ENCODE measurements at places on chromosomes 1 and 21.

DNA sequence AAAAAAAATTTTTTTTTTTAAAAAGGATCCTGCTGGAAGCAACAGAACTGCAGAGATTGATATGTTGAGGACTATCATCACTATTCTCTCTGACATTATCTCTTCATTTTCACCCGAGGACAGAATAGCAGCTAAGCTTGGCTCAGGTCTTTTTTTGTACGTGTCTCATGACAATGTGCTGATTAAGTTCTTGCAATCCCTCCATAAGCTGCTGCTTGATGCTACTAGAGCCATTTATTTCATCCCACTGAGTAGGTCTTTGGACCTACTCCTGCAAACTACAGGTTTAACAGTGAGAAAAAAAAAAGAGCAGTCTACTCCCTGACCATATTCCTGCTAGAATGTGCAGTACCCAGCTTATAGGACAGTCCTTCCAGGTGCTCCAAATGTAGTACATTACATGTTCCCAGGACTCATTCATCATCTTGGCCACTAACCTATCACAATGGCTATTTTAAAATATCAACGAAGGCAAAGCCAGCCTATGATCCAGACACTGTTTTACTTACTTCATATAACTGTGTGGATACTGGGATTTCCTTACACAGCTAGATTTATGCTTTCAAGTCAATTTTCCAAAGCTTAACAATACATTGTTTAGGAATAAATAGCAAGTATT is 54.1 kb downstream of the ARHGAP29 start:
- no peak for DNase-seq

GRCh38 chr1:203860396-203861025 is 888 bp upstream of the SNRPE start:
- no peak for DNase-seq

DNA sequence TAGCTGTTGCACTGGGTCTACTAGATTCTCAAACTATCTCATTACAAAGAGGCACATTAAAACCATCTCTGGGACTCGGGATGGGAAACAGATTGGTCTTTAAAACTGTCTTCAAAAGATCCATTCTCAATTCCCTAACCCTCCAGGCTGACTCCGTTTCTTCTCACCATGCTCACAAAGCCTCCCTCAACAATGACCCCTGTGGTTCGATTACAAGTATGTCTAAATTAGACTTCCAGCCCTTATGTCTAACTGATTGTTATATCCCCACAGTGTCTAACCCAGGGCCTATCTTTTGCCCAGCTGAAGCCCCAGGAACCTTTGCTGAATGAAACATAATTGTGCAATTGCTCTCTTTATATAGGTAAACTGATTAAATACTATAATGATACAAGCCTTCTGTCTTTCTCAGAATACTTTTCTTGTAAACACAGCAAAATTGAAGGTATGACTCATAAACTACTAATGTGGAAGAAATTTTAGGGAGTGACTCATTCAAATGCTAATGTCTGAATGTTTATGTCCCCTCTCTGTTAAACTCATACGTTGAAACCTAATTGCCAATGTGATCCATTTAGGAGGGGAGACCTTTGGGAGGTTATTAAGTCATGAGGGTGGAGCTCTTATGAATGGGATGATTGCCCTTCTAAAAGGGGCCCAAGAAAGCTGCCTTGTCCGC is 65.6 kb upstream of the DAB1 start:
- DNase-seq: no peak

- DNase-seq: no peak
Observed at GRCh38 chr1:88230126-88230525, 453.9 kb upstream of the PKN2 start.

DNA sequence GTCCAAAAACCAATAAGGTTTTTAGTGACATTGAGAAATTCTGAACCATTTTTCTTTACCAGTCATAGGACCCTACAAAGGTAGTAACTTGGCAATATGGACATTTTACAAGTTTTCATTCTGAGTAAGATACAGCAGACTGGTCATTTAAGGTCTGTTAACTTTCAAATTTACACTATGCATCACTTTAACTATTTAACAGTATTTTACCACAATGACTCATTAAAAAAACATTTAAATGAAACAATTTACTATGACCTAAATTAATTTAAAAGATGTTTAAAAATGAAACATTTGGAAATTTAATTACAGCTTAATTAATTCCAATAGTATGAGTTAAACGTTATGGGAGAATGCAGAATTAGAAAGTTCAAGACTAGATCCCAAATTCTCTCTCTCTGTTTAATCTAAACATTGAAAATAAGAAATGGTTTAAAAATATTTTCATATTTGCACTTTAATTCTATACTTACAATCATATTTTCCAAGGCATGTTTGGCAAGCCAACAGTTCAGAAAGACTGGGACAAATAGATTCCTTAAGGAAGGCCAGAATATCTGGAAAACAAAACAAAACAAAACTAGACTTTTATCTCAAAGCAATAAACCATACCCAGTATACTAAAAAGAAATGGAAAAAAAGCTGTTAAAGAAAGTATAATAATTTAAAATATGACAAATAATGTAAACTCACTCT is 140.9 kb downstream of the KCNT2 start:
- no peak for DNase-seq

DNA sequence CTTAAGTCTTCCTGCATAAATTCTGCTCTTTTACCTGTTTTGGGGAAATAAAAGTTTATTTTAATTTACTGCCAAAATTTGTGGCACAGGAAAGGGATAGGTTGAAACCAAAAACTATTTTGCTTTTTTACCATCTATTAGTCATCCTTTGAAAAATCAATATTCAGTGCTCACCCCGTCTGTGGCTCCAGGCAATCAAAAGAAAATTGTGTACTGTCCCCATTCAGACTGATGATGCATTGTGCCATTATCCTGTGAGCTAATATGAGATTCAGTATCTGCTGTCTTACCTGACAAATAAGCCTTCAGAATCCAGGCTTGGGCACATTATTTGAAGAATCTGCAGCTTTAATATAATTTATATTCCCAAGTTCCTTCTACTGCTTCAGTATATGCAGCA is 650.7 kb downstream of the KIF26B start:
- no peak for DNase-seq

DNA sequence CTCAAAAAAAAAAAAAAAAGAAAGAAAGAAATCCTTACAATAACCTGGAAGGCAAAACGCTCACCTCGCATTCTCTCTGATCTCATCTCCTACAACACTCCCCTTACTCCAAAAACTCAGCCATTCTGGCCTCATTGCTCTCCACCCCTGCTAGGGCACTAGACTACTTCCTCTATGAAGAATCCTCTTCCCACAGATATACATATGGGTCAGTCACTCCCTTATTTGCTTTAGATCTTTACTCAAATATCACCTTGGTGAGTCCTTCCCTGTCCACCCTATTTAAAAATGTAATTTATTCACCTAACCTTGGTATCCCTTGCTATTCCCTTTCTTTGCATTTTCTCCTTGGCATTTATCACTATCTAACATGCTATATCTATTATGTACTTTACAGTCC is 24.6 kb upstream of the KIF1B start:
- DNase-seq: no peak

- DNase-seq: no peak
Observed at GRCh38 chr1:68379085-68379478, 70.7 kb downstream of the RPE65 start.

- DNase-seq: no peak
Observed at GRCh38 chr1:59697150-59697800, 117.5 kb upstream of the HOOK1 start.

DNA sequence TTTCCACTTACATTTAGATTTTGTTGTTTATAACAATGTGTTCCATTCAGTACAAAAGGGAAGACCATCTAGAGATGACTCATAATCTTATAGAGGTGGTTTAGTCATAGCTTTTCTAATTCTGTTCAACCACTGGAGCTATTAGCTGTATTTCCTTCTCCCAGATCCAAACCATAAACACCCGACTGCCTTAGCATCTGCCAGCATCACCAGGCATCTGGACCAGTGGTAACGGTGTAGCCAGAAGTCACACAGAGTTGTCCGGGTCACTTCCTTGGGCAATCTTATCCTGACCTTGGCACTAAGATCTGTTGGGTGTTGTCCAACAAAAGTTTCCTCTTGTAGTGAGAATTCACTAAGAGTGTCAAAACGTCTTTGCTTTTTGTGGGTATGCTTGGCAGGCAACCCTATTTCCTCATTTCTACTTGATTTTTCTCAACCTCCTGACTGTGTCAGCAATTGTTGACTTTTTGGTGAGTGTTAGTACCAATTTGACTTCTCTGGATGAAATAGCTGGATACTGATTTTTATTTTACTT is 372.1 kb upstream of the B3GALT2 start:
- no peak for DNase-seq

DNA sequence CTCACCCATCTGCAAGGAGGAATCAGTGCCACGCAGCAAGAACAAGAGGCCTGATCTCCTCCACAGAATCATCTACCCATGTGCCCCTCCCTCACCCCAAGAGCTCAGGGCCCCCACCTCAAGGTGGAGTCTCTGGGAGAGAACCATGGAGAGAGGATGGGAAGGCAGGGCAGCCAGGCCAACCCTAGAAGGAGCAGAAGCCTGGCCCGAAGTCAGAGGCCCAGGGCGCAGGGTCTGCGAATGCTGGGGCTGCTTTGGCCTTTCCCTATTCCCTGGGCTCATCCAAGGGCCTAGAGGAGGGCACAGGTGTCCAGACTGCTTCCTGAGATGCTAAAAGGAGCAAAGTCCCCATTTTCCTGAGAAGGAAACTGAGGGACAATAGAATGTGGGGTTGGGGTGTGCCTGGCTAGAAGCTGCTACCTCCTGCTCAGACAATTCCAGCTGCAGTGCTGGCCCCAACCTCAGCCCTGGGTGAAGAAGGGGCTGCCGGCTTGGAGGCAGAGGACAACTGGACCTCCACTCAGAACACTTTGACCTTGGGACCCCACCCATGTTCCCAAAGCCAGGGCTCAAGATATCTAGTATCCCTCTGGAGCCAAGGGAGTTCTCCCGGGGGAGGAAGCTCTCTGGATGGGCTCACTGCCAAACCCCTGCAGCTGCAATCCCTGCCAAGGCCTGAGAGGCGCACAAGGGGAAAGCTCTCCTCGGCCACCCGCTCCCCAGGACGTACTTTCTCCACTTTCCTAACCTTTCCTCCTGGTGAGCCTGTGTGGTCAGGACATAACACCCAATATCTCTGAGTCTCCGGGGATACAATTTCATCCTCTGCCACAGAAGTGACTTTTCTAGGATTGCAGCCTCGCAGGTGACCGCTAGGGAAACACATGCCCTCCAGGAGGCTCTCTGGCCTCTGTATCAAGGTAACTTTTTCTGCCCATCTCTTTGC is 16.6 kb upstream of the LEMD1 start:
- DNase-seq: no peak

DNA sequence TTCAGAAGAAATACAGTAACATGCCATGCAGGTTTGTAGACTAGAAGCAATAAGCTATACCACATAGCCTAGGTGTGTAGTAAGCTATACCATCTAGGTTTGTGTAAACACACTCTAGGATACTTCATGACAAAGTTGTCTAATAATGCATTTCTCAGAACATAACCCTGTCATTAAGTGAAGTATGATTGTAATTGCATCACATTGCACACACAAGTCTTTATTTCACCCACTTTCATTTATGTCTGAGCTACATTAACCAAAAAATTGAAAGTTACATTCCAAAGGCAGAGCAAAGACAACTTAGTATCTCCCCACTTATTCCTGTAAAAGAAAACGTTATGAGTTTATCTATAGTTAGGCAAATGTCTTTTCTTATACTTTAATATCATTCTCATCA is 64.5 kb upstream of the ATF3 start:
- no peak for DNase-seq

GRCh38 chr1:59184365-59184905 is 112.5 kb upstream of the FGGY start:
- no peak for DNase-seq

GRCh38 chr1:8544644-8545043 is 226.7 kb downstream of the SLC45A1 start:
- no peak for DNase-seq

DNA sequence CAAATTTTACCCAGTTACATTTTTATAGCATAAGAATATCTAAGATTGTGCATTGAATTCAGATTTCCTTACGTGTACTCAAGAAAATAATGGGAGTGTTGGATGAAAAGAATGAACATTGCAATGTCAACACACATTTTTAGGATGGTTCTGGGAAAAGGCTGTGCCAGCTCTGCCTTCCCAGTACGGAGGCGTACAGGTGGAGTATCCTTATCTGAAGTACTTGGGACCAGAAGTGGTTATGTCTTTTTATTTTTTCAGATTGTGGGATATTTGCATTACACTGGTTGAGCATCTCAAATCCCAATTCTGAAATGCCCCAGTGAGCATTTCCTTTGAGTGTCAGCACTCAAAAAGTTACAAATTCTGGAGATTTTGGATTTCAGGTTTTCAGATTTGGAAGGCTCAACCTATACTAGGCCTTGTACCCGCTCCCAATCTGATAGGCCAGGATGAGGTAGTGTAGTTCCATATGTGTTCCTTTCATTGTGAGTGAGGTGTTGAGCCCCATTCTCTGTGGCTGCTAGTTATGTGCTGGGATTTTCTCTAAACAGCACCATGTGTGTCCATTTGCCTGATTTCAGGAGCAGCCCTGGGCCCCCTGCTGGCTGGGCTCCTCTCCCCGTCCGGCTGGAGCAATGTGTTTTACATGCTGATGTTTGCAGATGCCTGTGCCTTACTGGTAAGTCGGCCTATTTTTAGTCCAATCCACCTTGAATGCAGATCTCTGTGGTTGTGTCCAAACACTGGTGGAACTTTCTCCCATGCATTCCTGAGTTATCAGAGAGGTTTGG is 60.8 kb downstream of the SLC37A1 start:
- DNase-seq: no peak

- no peak for DNase-seq
Observed at GRCh38 chr1:116916533-116917445, 7.1 kb downstream of the PTGFRN start.

- no peak for DNase-seq
Observed at GRCh38 chr1:43372172-43372571, 4.4 kb upstream of the ELOVL1 start.

GRCh38 chr1:158257888-158258287 is 3.7 kb downstream of the CD1A start:
- DNase-seq: no peak

- DNase-seq: peak; percentile 78
Observed at GRCh38 chr1:18875107-18875795, 15.8 kb upstream of the TAS1R2 start.

- DNase-seq: no peak
Observed at GRCh38 chr21:21018821-21019220, 20.6 kb downstream of the NCAM2 start.

- no peak for DNase-seq
Observed at GRCh38 chr1:59768792-59769735, 45.7 kb upstream of the HOOK1 start.

DNA sequence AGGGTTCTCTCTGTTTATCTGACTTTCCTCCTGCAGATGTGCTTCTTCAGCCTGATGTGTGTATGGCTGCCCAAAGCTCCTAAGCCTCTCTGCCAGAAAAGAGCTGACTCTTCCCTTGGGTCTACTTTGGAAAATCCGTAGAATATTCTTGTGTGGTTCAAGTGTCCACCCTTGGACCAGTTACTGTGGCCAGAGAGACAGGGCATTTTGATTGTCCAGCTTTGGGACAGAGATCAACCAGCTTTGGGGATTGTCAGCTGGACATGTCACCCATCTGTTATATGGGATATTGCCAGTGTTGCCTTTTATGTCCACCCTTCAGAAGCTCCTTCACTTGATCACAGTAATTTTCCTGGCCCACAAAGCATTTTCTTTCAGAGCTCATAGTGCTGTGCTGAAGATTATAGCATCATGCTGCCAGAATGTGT is 126.2 kb upstream of the L1TD1 start:
- no peak for DNase-seq

- DNase-seq: no peak
Observed at GRCh38 chr1:184210031-184210430, 158.5 kb downstream of the TSEN15 start.
